Spinal cord (tissue), 10 donors: ENCODE measurements at places on chromosomes 7 and 10. TPM values are rescaled to one million over a fixed set of nuclear protein-coding genes. Genes with fewer than 3 reads are reported as not detected.

MMP21 gene
- 0.33 TPM for total RNA-seq

VSTM4 gene
- 29.9 TPM for total RNA-seq

LBX1 gene
- 1.9 TPM for total RNA-seq

ADGRA1 gene
- 3.4 TPM for total RNA-seq

VGF gene
- total RNA-seq, result 7.9 TPM

AMZ1 gene
- total RNA-seq, result 2.3 TPM

SORBS1 gene
- 129 TPM for total RNA-seq

DDC gene
- 2.3 TPM for total RNA-seq

CLCN1 gene
- not detected for total RNA-seq

BUD23 gene
- 37.5 TPM for total RNA-seq

FAM149B1 gene
- 39.5 TPM for total RNA-seq

PARP12 gene
- total RNA-seq, result 17.5 TPM

HOXA13 gene
- total RNA-seq, result 0.10 TPM

CUX1 gene
- 45.1 TPM for total RNA-seq

CUZD1 gene
- total RNA-seq, result 0.69 TPM

MAGI2 gene
- 61.3 TPM for total RNA-seq
